NCI-H226 (cell line): ENCODE measurements at places on chromosomes 2 and 18.
A peak's percentile ranks its signal among the peaks of the same experiment; 100 is the strongest.

DNA sequence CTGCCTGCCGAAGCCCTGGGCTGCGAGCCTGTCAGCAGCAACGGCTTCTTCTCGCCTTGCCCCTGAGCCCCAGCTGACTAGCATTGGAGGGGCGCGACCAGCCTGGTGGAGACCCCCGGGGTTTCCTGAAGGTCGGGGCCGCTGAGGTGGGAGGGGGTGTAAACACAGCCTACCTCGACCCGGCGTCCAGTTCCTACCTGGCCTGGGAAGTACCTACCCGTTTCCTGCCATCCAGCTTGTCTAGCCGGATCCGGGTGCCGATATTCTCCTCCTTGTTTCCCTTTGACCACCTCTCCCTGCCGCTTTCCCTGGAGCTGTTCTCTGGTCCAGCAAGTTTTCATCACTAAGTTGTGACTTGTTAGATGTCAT is 511 bp downstream of the MOB4 start:
- DNase-seq: no peak

DNA sequence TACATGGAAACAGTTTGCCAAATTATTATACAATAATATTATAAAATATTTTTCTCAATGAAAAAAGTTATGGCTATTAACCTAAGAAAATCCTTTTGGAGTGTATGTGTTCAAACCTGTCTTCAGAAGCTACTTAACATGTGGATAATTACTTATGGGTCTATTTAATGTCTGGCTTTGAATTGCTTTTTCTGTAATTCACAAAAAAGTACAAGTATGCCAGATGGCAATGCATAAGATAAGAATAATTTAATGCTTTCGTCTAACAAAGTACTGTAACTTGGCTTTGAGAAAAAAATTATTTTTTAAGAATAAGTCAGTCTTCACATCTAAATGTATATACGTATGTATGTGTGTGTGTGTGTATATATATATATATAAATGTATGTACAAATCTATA is 1073.0 kb downstream of the TDRD15 start:
- DNase-seq: no peak

DNA sequence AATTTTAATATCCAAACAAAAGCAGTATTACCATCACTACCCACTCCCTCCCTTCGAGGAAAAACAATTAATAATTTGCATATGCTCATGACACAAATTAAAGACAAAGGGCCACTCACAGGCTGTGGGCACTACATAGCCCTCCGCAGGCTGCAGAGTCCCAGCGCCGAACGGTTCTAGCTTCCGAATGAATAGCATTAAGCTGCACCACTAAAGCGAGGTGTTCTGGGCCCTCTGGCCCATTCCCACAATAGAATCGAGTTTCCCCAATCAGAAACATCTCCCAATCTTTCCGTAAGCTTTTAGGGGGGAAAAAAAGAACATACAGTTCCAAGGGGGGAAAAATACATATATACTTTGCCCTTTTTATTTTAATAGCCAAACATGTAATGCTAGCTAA is 14.5 kb upstream of the SIX3 start:
- no peak for DNase-seq

- no peak for DNase-seq
Observed at GRCh38 chr2:217125014-217125413, 265.1 kb upstream of the TNP1 start.

- DNase-seq: peak; percentile 71
Observed at GRCh38 chr18:59085797-59086196, 53.9 kb upstream of the SEC11C start.

DNA sequence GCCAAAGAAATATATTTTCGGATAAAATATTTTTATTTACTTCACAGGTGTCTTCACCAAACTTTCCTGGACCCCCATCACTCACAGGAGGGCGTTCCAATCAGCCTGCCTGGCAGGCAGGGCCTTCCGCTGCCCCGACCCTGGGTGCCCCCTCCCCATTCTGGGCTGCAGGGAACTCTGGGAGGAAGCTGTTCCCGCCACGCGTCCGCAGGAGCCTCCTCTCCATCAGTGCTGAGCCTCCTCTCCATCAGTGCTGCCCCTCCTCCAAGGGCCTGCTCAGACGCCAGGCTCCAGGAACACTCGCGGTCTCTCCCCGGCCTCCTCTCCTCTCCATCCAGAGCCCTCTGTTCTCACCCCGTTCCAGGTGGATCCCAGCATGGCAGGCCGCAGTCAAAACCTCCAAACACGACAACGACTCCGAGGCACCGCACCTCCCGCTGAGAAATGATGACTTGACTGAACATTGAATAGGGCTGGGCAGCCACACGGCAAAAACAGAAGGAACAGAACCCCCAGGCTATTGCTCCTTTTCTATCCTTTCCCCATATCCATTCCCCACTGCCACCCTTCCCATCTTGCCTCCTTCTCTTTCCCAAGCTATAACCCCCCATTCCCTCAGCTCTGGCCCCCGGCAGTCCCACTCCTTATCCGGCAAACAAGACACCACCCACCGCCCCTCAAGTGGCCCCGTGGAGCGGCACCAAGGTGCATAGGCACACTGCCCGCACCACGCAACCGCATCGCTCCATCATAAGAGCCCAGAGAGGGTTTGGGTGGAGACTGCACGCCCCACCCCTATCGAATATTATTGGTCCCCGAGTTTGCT is 268.6 kb upstream of the RAB6C start:
- no peak for DNase-seq

GRCh38 chr2:126774290-126774689 is 118.3 kb downstream of the GYPC start:
- no peak for DNase-seq

GRCh38 chr2:238108423-238109183 is 8.5 kb downstream of the ESPNL start:
- no peak for DNase-seq

DNA sequence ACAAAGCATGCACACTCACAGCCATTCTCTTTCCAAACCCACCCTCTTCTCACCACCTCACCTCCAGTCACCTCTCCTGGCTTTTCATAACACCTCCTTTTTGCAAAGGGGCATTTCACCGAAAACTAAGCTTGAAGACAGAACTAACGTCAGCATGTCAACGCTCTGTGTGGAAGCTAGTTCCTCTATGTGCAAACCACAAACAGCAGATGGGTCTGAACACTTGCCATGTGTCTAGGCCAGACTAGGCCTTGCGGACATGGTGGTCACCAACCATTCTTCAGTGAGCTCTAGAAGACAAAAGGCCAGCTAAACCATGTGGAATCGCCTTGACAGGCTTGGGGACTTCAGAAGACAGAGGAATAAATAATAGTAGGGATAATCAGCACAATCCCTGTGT is 148.5 kb downstream of the TXNL1 start:
- DNase-seq: no peak

GRCh38 chr2:143802242-143802641 is 673.0 kb downstream of the ARHGAP15 start:
- no peak for DNase-seq

GRCh38 chr2:179788104-179788503 is 73.3 kb downstream of the ZNF385B start:
- DNase-seq: no peak

- DNase-seq: peak; percentile 98
Observed at GRCh38 chr2:54903736-54904554, 146.3 kb downstream of the RTN4 start.

DNA sequence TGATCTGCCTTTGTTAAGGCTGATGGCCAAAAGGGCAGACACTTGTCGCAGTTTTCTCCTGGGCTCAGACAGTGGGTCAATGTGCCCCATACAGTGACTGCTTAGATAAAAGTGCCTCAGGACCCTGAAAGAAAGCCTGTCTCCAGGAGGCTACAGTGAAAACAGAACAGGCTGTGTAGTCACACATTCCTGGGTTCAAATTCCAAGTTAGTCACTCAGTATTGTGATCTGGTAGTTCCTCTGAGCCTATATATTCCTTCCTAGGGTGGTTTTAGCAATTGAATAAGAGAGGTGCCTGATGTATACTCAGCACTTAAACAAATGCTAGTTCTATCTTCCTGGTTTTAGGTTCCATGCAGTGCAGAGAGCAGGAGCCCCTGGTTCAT is 54.4 kb downstream of the RPL37A start:
- no peak for DNase-seq

GRCh38 chr18:51330148-51330547 is 132.7 kb upstream of the MEX3C start:
- peak; percentile 62 for DNase-seq

DNA sequence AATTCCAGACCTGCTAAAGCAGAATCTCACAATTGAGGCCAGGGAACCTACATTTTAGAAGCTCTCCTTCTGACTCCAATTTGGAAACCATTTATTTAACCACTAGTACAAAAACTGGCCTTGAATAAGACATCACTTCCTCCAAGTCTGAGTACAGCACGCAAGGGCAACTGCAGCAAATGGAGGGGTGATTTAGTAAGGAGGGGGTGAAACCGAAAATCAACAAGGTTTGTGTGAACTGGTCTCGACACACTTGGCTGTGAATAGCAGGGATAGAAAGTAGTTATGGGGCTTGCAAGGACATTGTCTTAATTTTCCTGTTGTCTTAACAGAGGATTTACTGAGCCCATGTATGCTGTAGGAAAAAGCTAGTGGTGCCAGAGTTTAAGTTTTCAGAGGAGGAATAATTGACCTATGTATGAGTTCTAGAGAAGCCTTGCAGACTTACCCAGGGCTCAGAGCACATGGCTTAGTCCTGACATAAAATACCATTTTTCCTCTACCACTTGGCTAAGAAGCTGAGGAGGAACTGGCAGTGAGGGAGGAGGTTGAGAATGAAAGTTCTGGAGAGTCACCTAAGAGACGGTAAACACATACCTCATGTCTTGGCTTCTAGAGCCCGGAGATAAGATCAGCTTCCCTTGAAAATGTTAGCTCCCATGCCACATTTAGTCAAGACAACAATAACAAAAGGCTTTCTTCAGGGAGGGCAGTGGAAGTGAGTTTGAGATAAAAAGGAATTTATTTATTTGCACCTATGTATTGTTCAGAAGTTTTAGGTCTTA is 114.8 kb downstream of the SMAD2 start:
- DNase-seq: no peak

GRCh38 chr2:190882856-190883582 is 2.4 kb downstream of the GLS start:
- DNase-seq: no peak

- no peak for DNase-seq
Observed at GRCh38 chr2:80437959-80438358, 133.4 kb upstream of the LRRTM1 start.

- DNase-seq: no peak
Observed at GRCh38 chr18:63646936-63647335, 2.9 kb upstream of the SERPINB4 start.

DNA sequence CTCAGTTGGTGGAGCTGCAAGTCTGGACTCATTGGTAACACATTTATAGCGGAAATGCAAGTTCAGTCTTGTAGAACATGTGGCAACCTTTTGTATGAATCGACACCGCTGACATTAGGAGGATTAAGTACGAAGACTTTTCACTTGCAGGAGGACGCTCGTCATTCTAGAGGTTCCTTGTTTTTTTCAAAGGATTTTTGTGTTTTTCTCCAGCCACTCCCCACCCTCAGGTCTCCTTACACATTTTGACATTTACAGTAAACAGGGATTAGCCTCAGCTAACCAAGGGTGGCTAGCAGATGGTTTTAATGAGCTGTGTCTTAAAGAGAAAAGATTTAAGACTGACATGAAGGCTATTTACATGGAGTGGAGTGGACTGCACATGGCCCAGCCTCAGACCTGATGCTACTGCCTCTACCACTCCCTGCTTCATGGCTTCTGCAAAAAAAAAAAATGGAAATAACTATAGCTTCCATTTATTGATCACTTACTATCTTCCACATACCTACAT is 173.8 kb downstream of the TRIB2 start:
- DNase-seq: no peak

DNA sequence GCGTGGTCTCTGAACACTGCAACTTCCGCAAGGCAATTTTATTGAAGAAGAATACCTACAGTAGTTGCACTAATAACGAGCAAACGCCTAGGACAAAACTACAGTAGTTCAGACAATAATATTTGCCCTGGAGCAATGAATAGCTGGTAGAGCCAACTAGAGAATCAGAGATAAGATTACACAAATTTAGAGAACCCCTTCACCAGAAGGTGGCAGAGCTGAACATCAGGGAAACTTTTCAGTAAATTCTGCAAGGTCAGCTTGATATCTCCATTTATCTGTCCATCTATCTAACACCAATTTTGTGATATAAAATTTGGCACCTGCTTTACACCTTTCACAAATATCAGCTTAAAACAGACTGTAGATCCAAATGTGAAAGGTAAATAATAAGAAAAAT is 43.8 kb downstream of the CDH19 start:
- peak; percentile 31 for DNase-seq

- peak; percentile 87 for DNase-seq
Observed at GRCh38 chr2:54524226-54524991, 68.3 kb downstream of the SPTBN1 start.

GRCh38 chr2:168521053-168521741 is 65.1 kb downstream of the CERS6 start:
- no peak for DNase-seq

DNA sequence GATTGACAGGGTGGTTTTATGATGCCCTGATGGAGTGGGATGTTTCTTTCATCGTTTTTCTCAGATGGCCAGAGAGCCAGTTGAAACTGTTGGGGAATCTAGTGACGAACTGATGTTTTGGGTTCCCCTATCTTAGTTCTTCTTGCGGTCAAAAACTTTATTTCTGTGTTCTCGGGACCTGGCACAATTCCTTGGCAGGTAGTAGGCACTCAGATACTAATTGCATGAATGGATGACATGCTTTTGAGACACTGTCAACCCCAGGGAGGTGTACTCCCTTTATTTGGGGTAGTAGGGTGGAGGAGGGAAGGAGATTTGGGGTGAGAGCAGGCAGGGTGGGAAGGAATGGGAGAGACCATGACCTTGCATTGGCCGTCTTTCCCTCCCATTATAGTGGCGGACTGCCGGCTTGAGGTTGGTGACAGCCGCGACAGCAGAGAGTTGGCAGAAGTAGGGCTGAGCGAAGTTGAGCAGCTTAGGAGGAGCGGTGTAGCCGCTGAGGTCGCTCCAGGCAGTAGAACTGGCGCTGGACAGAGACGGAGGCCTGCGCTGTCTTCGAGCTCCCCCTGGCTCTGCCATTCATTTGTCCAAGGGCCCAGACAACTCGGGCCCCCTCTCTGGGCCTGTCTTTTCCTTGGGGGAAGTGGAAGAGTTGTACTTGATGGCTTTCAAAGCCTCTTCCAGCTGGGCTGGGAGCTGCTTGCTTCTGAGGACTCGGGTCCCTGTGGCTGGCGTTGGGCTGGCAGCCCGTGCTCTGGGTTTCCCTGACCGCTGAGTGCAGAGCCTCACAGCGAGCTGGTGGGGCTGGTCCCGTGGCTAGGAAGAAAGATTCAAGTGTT is 2.6 kb downstream of the TET3 start:
- DNase-seq: no peak

DNA sequence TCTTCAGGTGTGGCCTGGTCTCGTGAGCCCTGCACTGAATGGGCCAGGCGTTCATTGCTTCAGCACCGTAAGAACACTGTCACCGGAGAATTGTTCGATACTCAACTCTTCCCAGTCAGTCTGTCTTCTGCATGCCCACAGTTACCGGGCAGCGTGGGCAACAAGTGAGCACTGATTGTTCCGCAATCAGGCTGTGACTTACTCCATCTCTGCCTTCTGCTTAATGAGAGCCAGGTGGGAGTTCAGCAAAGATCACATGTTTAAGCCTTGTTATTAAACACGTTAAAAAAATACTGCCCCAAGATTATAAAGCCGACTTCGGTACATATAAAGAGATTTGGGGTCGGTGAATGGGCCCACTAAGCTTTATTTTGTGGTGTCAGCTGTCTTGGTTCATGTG is 3.7 kb downstream of the STEAP3 start:
- DNase-seq: no peak

- DNase-seq: no peak
Observed at GRCh38 chr2:26848336-26849055, 564 bp downstream of the DPYSL5 start.
